ENCODE measurements at places on chromosomes 2 and 18.

GRCh38 chr2:58407487-58407886 lies 166.4 kb upstream of the FANCL start:
- DNase-seq: no peak

DNA sequence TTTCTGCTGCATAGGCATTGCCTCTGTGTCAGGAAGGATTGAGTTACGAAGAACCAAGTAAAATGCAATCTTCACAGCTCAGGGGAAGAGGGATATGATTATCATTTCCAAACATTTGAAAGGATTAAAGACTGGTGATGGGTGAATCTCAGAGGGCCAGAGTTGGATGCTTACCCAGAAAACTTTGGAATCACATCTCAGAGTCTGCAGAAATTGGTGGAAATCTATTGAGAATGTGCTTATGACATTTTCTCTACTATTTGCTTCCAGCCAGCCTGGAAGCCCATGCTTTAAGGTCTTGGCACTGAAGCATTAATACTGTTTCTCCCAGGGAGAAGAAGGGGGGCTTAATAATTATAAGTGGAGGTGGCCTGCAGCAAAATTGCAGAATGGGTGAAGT lies 1301.4 kb upstream of the PIK3C3 start:
- DNase-seq: no peak

DNA sequence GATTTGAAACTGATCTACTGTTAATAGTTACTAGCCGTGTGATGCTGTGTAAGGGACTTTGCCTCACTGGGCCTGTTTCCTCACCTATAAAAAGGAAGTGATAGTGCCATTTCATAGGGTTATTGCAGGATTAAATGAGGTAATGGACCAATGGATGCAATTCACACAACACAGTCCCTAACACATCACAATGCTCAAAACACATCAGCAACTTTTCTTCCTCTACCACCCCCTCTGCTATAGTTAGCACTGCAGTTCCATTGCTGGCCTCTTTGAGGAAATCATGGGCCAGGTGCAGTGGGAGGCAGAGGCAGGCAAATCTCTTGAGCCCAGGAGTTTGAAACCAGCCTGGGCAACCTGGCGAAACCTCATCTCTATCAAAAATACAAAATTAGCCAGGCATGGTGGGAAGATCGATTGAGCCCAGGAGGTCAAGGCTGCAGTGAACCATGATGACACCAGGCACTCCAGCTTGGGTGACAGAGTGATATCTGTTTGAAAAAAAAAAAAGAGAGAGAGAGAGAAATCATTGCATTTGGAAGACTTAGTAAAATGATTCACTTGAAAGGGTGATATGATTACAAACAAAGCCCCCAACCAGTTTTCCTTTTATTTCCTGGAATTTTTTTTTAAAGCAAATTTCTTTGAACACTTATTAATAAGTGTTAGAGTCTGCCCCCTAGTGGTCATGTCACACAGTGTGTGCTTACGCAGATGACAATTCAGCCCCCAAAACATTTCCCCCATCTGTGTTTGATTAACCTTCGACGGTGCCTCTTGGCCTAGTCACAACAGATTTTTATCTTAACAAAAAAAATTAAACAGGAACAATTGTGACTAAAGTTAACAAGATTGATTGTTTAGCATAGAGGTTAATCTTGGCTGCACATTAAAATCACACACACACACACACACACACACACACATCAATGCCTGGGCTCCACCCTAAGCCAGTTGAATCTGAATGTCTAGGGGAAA lies 88.6 kb upstream of the BCL11A start:
- no peak for DNase-seq

DNA sequence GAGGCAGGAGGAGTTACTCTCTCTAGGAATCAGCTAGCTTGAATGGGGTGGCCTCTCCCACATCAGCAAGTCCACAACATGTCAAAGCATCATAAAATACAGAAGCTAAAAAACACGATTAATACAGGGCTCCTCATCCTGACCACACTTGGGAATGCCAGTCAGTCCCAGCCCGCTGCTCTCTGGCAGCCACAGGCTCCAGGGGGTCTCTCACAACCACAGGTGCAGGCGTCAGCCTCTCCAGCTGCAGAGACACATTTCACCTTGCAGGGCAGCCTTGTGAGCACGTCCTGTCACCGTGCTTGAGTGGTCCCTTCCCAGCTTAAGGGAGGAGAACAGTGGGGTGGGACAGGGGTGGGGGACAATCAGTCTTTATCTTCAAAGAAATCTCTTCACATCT lies 137.4 kb upstream of the SH3BP4 start:
- DNase-seq: no peak

GRCh38 chr2:76296438-76296837 lies 585.7 kb upstream of the GCFC2 start:
- DNase-seq: no peak

Data from activated CD4-positive, alpha-beta T cell treated with anti-CD3 and anti-CD28 coated beads for 24 hours (primary cell).